Stimulated activated CD4-positive, alpha-beta T cell treated with anti-CD3 and anti-CD28 coated beads, TNF-alpha, amount 100 ng/mL, for 48 hours (primary cell): ENCODE measurements at places on chromosomes 11 and 22.

GRCh38 chr22:23529166-23530103 lies 50.7 kb downstream of the IGLL1 start:
- no peak for DNase-seq

- no peak for DNase-seq
These were observed 134.9 kb downstream of the METTL15 start for GRCh38 chr11:28243061-28243460.

DNA sequence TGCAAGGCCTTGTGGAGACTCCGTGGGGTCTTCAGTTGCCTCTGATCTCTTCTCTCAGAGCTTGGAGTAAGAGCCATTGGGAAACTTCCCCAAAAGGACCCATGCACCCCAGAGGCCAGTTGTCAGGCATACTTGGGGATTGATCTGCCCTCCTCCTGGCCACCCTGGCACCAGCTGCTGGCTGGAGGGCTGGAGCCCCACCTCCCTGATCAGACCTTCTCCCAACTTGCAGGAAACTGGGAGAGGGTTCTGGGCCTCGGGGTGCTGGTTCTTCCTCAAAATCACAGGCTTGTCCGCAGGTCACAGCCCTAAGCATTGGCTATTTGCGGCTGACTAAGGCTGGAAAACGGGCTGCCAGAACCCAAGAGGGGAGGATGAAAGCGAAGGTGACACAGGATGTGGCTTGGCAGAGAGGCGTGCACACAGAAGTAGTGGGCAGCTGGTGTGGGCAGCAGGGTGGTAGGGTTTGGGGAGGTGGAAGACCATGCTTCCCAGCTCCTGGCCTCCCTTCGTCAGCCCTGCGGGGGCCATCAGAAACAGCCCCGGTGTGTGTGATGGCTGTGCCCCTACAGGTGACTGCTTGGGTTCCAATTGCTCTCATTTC lies 1.3 kb upstream of the DGKZ start:
- no peak for DNase-seq

GRCh38 chr11:132080127-132080526 lies 709.7 kb downstream of the NTM start:
- DNase-seq, result no peak

GRCh38 chr11:31803813-31804311 lies 7.3 kb downstream of the PAX6 start:
- no peak for DNase-seq

GRCh38 chr11:18958221-18958910 lies 19.2 kb upstream of the MRGPRX1 start:
- no peak for DNase-seq

DNA sequence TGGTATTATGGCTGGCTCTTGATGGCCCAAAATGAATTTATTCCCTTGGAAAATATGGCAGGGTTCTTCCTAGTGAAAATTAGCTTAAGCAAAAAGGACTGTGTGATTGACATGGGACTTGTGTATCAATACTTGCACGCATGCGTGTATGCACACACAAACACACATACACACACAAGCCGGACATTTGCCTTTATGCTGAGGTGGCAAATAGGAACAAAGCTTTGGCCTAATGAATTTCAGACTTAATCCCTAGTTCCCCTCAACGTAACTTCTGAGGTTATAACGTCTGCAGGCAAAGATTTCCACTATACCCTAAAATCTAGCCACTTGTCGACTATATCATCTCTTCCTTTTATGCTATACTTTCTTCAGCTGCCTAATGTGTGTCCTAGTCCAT lies 2.9 kb upstream of the OR52I2 start:
- no peak for DNase-seq

GRCh38 chr22:20390394-20390907 lies 3.5 kb upstream of the ZNF74 start:
- no peak for DNase-seq

DNA sequence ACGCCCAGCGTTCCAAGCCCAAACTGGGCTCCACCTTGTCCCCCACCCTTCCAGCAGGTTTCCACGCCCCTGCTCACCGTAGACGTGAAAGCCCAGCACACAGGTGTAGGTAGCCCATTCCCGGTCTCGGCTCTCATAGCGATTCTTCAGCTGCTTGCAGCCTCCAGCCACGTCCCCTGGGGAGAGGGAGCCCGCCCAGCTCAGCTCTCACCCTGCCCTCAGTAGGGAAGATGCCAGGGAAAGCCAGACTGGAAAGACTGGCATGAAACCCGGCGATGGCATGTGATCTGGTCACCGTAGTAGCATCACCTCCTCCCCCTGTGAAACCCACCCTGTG lies 1.4 kb upstream of the MTA2 start:
- DNase-seq, result no peak

- no peak for DNase-seq
These were observed 44.4 kb downstream of the KMT5B start for GRCh38 chr11:68168694-68169093.

DNA sequence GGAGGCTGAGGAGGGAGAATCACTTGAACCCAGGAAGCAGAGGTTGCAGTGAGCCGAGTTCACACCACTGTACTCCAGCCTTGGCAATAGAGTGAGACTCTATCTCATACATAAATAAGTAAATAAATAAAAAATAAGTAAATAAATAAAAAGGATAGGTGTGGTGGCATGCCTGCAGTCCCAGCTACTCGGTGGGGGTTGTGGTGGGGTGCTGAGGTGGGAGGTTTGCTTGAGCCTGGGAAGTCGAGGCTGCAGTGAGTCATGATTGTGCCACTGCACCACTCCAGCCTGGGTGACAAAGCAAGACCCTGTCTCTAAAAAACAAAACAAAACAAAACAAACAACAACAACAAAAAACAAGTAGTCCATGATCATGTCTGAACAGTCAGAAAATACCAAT lies 3.1 kb downstream of the LARGE2 start:
- DNase-seq, result no peak

GRCh38 chr22:22939588-22940368 lies 52.2 kb downstream of the IGLL5 start:
- DNase-seq, result no peak

- no peak for DNase-seq
These were observed 34.0 kb upstream of the TECTA start for GRCh38 chr11:121067026-121067425.

- no peak for DNase-seq
These were observed 263.3 kb downstream of the ETS1 start for GRCh38 chr11:128324051-128324481.

DNA sequence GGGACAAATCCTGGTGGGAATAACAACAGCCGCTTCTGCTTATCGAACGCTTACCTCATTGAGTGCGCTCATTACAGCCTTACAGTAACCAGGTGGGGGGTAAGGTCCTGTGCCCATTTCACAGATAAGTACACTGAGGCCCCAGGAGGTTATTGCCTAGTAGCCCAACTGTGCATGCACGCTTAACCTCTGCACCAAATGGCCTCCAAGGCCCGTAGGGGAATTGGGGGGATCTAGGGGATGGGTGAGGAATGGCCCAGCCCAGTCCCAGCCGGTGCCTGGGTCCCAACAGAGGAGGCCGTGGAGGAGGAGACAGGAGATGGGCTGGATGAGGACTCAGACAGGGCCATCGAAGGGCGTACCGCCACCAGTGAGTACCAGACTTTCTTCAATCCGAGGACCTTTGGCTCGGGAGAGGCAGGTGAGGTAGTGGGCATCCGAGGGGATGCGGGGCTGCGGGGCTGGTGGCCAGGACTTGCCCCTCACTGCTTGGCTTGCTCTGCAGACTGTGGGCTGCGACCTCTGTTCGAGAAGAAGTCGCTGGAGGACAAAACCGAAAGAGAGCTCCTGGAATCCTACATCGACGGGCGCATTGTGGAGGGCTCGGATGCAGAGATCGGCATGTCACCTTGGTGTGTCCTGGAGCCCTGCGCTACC lies 7.3 kb downstream of the F2 start:
- DNase-seq, result no peak

GRCh38 chr11:12842933-12843636 lies 166.0 kb upstream of the RASSF10 start:
- DNase-seq, result no peak

DNA sequence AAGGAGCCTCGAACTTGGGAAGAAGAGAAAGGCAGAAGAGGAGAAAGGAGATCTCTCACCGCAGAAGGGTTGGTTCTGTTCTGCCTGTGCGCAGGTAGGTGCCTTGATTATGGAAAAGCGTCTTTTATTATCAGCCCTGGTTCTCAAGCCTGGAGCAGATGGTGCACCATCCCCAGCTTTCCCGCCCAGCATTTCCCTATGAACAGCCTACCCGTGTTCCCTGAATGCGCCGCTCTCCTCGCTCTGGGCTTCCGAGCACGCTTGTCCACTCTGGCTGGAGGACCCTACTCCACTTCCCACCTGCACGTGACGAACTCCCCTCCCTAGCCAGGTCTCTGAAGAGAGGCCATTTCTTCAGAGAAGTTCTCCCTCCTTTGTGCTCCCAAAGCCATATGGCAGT lies 15.2 kb downstream of the IGSF9B start:
- DNase-seq, result no peak

GRCh38 chr11:128860571-128861361 lies 6.3 kb downstream of the KCNJ1 start:
- DNase-seq, result no peak

- no peak for DNase-seq
These were observed 17.6 kb downstream of the SELENOO start for GRCh38 chr22:50218153-50218995.

- DNase-seq, result no peak
These were observed 11.5 kb upstream of the CASP4 start for GRCh38 chr11:104979839-104980238.

GRCh38 chr11:116130122-116130521 lies 625.9 kb upstream of the CADM1 start:
- DNase-seq, result no peak

DNA sequence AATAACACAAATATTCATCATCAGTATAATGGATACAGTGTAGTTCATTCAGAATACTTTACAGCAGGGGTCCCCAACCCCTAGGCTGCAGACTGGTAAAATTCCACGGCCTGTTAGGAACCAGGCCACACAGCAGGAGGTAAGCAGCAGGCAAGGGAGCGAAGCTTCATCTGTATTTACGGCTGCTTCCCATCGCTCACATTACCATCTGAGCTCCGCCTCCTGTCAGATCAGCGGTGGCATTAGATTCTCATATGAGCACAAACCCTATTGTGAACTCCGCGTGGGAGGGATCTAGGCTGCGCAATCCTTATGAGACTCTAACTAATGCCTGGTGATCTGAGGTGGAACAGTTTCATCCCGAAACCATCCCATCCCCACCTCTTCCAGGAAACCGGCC lies 125.1 kb downstream of the SERGEF start:
- no peak for DNase-seq

DNA sequence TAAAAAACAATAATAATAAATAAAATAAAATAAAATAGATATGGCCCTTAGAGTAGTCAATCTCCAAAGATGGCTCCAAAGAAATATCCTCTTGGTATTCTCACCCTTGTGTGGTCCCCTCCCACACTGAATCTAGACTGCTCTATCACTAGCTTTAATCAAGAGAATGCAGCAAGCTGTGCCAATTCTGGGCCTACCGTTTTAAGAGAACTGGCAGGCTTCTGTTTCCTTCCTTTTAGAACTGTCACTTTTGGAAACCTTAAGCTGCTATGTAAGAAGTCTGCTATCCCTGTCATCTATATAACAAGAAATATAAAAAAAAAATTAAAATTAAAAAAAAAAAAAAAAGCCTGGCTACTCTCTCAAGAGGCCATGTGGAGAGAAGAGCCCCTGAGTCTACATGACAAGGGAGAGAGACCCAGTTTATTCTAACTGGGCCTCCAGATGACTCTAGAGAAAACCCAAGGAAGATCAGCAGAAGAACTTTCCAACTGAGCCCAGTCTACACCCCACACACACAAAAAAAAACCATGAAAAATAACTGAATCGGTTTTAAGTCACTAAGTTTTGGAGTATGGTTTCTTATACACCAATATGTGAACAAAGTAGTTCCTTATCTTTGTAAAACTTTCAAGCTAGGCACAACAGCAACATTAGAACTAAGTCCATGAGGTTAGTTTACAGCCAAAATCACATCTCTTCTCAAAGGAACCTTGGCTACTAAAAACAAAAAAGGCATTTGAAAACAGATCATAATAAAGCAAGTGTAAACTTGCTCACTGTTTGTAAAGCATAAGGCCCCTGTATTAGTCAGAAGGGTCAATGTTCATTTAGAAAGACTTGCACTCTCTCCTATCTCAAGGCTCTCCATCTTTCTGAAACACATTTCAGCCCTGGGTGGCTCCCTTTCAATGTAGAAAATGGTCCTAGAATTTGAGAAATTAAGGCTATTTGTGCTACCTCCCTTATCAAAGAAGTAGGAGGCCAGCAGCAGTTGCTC lies 67.3 kb downstream of the AMBRA1 start:
- DNase-seq, result no peak

GRCh38 chr11:69655479-69656428 lies 14.8 kb downstream of the CCND1 start:
- no peak for DNase-seq

- DNase-seq, result no peak
These were observed 33.8 kb upstream of the DKK3 start for GRCh38 chr11:12042215-12042676.

DNA sequence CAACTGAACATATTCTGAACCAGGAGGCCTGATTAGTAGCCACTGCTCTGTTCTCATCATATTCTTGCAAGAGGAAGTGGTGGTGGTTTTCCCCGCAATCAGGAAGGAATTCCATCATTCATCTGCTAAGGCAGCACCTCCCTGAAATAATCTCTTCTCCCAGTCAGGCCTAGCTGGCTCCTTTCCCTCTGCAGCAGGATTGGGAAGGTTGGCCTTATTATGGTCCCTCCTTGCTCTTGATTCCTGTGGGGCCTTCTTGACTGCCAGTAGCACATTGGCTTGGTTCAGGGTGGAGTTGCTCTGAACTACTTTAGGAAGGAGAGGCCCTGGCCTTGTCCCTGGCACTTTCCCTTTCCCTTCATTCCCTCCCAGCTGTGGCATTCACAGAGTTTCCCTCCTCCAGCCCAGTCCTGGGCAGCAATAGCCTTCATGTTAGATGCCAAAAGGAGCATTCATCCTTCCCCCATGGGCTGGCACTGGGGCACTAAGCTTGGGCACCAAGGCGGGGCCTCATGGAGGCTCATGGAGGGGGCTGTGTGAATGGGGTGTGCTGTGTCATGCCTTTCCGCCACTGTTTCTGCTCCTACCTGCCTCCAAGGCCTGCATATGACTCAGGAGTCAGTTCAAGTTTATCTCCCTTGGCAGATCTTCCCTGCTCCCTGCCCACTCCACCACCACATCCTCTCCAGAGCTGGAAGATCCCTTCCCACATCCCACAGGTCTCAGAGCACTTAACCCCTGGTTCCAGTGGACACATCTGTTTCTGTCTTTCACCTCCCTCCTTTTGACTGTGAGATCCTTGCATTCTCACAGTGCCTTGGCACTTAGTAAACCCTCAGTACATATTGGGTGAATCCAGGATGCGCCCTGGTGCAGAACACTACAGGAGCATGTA lies 27.6 kb upstream of the CD44 start:
- no peak for DNase-seq

- DNase-seq, result no peak
These were observed 2.9 kb downstream of the GRIA4 start for GRCh38 chr11:105612771-105613170.
